SK-N-SH (cell line): ENCODE measurements at places on chromosomes 4 and X.
A peak's percentile ranks its signal among the peaks of the same experiment; 100 is the strongest.

DNA sequence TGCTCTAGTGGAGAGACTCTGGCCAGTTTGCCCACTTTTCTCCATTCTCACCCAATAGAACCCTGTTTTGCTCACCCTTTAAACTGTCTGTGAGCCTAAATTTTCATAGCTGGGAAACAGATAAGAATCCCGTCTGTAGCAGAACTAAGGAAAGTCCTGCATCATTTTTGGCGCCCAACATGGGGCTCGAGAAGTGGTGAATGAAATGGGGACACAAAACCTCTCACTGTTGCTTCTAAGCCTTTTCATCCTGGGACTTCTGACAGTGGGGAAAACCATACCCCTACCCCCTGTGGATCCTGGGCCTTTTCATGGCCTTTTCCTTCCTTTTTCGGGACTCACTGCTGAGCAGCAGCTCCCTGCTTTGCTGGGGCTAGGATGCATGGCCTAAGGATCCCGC is 189.9 kb downstream of the INPP4B start:
- no peak overlapping the region for H3K4me3 ChIP-seq
- no peaks in the 10 kb centered on the region for H3K4me1 ChIP-seq
- H3K36me3 ChIP-seq: no peaks in the 10 kb centered on the region
- H3K27ac ChIP-seq: no peak overlapping the region

- no peaks in the 10 kb centered on the region for H3K36me3 ChIP-seq
- no peaks in the 10 kb centered on the region for H3K27me3 ChIP-seq
- no peaks in the 10 kb centered on the region for H3K4me1 ChIP-seq
- H3K27ac ChIP-seq: no peak overlapping the region
- H3K4me3 ChIP-seq: no peak overlapping the region
Measured at GRCh38 chrX:68703369-68703768, 55.9 kb downstream of the STARD8 start.

- no peaks in the 10 kb centered on the region for H3K27me3 ChIP-seq
- 0 out of 2 replicates have a peak, but pooled peaks cover 10% of the 10 kb centered on the region for H3K4me1 ChIP-seq
- H3K36me3 ChIP-seq: no peaks in the 10 kb centered on the region
- no peak for DNase-seq
Measured at GRCh38 chr4:76300012-76300411, 6.5 kb upstream of the STBD1 start.

- no peak for DNase-seq
- H3K27ac ChIP-seq: peak overlapping the region; percentile 74
- peaks cover 53% of the 10 kb centered on the region for H3K4me1 ChIP-seq
- no peaks in the 10 kb centered on the region for H3K27me3 ChIP-seq
- H3K36me3 ChIP-seq: no peaks in the 10 kb centered on the region
Measured at GRCh38 chr4:147772056-147772455, 40.2 kb downstream of the ARHGAP10 start.

- H3K4me1 ChIP-seq: peaks cover 19% of the 10 kb centered on the region
- H3K27me3 ChIP-seq: no peaks in the 10 kb centered on the region
- H3K36me3 ChIP-seq: peaks cover 3% of the 10 kb centered on the region
- no peak for DNase-seq
Measured at GRCh38 chr4:88661739-88662138, 35.9 kb downstream of the NAP1L5 start.

DNA sequence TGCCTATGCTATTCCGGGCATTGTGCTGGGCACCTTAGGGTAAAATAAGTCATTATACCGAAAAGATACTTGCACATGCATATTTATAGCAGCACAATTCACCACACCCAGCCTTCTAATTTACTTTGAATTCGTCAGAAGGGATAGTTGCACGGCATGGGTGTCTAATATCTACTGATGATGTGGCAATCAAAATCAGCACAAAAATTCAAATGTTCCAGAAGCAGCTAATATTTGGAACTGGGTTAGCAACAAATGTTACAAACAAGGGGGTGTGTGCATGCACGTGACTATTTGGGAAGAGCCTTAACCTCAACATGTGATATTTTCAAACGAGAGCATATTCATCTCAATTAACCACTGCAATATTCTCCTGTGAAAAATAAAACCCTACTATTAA is 79.7 kb upstream of the PRSS48 start:
- peak overlapping the region; percentile 11; the same call in 1 of the 2 replicates for H3K27ac ChIP-seq
- no peak overlapping the region for H3K4me3 ChIP-seq
- H3K36me3 ChIP-seq: no peaks in the 10 kb centered on the region
- H3K27me3 ChIP-seq: no peaks in the 10 kb centered on the region

DNA sequence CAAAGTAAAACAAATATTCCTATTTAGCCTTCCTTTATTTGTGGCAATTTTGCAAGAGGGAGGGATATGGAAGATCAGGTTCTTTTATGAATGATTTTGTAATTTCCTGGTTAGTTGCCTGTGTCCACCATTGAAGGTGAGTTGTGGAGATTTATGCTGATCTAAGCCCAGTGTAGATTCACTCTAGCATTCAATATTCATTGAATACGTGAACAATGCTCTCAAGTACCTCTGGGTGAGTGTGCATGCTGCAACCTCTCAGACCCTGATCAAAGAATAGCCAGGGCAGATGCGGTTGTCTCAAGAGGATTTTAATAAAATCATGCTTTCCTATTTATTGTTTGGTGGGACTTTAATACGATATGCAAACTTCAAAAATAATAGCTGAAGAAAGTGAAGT is 628.4 kb downstream of the SPRY1 start:
- peaks cover 4% of the 10 kb centered on the region for H3K4me1 ChIP-seq
- no peaks in the 10 kb centered on the region for H3K27me3 ChIP-seq
- no peaks in the 10 kb centered on the region for H3K36me3 ChIP-seq
- no peak overlapping the region for H3K27ac ChIP-seq

DNA sequence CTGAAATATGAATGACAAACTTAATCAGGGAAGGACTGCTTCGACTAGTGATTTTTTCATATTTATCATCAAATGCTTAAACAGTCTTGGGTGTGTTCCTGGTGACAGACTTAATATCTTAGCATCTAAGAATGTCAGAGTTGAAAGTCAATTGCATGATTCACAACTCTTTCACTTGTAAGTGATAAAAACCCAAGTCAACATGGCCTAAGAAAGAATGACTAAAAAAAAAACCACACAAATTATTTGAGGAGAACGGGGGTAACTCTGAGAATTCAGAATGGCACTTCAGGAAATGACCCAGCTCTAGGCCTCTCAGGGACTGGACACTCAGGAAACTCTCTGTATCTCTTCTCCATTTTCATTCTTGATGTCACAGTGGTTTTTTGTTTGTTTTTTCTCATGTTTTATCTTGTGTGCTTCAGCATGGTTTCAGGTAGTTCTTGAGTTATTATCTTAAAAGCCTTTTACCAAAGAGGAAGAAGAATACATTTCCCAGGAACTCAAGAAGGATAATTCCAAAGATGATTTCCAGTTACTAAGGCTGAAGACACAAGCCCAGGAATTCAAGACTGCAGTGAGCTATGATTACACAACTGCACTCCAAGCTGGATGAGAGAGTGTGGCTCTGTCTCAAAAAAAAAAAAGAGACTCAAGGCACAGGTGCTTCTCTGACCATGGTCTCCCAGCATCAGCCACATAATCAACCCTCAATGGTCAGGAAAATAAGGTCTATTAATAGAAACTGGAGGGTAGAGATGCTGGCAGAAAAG is 1697.8 kb upstream of the IGFBP7 start:
- no peaks in the 10 kb centered on the region for H3K36me3 ChIP-seq
- H3K4me3 ChIP-seq: no peak overlapping the region
- DNase-seq: no peak

DNA sequence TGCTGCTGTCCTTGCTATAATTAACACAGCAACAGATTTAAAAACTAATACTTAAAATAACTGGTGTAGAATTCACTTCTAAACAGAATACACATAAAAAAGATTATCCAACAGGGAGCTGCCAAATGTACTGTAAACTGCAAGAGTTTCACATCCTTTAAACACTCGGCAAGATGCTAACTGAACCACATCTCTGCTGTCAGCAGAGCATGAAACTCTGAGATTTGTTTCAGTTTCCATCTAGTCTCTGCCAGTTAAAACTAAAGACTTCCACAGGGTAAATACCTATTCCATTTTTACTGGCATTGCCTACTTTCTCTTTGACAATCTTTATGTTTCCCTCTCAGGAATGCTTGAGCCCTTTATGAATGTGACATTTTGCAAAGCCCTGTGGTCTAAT is 127.7 kb downstream of the SLC7A11 start:
- H3K27me3 ChIP-seq: no peaks in the 10 kb centered on the region
- DNase-seq: no peak
- no peaks in the 10 kb centered on the region for H3K36me3 ChIP-seq

DNA sequence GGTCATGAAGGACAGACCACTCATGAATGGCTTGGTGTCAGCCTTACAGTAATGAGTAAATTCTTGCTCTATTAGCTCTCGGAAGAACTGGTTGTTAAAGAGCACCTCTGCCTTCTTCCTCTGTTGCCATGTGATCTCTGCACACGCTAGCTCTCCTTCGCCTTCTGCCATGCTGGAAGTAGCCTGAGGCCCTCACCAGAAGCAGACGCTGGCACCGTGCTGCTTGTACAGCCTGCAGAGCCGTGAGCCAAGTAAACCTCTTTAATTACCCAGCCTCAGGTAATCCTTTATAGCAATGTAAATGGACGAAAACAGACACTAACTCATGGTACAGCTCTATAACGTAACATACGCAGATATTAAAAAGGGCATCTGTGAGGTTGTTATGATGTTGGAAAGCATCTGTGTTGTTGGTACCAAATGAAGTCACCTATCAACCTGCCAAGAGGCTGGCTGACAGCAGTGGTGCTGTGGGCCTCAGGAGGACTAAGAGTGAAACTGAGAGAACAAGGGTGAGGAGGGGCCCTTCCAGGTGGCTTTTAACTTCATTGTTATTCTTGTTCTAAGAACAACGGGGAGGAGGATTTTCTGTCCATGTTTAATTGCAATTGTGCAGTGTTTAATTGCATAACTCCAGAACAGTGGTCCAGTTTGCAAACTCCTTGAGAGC is 69.2 kb downstream of the CRMP1 start:
- H3K36me3 ChIP-seq: peaks cover 6% of the 10 kb centered on the region
- H3K4me1 ChIP-seq: no peaks in the 10 kb centered on the region; the same call in 1 of the 2 replicates
- H3K27me3 ChIP-seq: no peaks in the 10 kb centered on the region
- no peak for DNase-seq

DNA sequence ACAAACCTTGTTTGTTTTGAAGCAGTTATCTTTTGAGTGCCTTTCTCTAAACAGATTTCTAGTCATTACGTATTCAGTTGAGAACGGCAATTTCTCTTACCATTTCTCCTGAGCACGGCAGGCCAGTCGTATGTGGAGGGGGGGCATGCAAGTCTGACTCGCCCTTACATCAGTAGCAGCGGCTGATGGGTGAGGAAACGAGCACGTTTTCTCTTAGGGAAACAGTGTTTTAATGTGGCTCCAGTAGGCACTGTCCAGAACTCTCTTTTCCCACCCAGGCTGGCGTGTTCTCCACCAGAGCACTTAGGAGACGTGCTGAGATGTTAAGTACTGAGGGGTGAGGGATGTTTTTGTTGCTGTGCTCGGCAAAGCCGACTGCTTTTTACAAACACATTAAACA is 240.5 kb downstream of the STIM2 start:
- H3K4me1 ChIP-seq: no peaks in the 10 kb centered on the region
- no peak for DNase-seq
- no peaks in the 10 kb centered on the region for H3K36me3 ChIP-seq

- H3K4me1 ChIP-seq: no peaks in the 10 kb centered on the region
- no peaks in the 10 kb centered on the region for H3K27me3 ChIP-seq
- no peak overlapping the region for H3K4me3 ChIP-seq
- no peaks in the 10 kb centered on the region for H3K36me3 ChIP-seq
- no peak for DNase-seq
- no peak overlapping the region for H3K27ac ChIP-seq
Measured at GRCh38 chr4:132493476-132493875, 655.6 kb upstream of the PCDH10 start.

DNA sequence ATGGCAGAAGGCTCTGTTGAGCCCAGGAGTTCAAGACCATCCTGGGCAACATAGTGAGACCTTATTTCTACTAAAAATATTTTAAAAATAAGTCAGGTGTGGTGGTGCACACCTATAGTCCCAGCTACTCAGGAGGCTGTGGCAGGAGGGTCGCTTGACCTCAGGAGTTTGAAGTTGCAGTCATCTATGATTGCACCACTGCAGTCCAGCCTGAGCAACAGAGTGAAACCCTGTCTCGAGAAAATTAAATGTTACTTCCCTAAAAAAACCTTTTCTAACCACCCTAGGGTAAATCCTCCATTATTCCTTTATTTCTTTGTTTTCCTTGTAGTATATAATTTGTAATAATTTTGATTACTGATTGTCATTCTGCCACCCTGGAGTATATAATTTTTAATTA is 7.9 kb downstream of the FAM200B start:
- H3K27me3 ChIP-seq: no peaks in the 10 kb centered on the region
- H3K27ac ChIP-seq: no peak overlapping the region
- peaks cover 23% of the 10 kb centered on the region for H3K4me1 ChIP-seq
- H3K36me3 ChIP-seq: peaks cover 42% of the 10 kb centered on the region

- no peaks in the 10 kb centered on the region for H3K27me3 ChIP-seq
- H3K4me3 ChIP-seq: no peak overlapping the region
- H3K36me3 ChIP-seq: no peaks in the 10 kb centered on the region
- no peaks in the 10 kb centered on the region for H3K4me1 ChIP-seq
- H3K27ac ChIP-seq: no peak overlapping the region
Measured at GRCh38 chr4:159416073-159416472, 313.2 kb downstream of the RAPGEF2 start.

DNA sequence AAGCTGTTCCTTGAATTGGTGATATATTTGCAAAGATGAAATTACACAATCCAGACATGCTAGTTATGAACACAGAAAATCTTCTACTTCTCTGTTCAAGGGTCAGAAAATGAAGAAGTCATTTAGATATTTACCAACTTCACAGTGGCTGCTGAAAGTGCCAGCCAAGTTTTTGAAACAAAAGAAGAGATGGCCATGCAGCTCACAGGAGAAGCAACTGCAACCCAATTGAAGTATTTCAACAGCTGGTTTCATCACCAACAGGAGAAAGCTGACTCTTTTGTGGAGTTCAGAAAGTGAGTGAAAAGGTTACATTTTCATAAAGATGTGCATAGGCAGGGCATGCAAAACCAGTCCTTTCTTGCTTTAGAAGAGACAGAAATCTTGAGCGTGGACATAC is 70.1 kb upstream of the LSM6 start:
- no peak for DNase-seq
- H3K27ac ChIP-seq: no peak overlapping the region
- no peaks in the 10 kb centered on the region for H3K4me1 ChIP-seq
- H3K4me3 ChIP-seq: no peak overlapping the region

- no peak for DNase-seq
- H3K27ac ChIP-seq: no peak overlapping the region
- H3K36me3 ChIP-seq: no peaks in the 10 kb centered on the region
- peaks cover 8% of the 10 kb centered on the region; the same call in 1 of the 2 replicates for H3K4me1 ChIP-seq
- no peak overlapping the region for H3K4me3 ChIP-seq
Measured at GRCh38 chr4:38614231-38614630, 49.8 kb upstream of the KLF3 start.
